Stimulated activated naive CD4-positive, alpha-beta T cell treated with Interleukin-2 at 50 U/mL for 16 hours (primary cell): ENCODE measurements at places on chromosomes 1 and 21.

GRCh38 chr1:1206966-1207531, 657 bp upstream of the TNFRSF18 start:
- DNase-seq = no peak

DNA sequence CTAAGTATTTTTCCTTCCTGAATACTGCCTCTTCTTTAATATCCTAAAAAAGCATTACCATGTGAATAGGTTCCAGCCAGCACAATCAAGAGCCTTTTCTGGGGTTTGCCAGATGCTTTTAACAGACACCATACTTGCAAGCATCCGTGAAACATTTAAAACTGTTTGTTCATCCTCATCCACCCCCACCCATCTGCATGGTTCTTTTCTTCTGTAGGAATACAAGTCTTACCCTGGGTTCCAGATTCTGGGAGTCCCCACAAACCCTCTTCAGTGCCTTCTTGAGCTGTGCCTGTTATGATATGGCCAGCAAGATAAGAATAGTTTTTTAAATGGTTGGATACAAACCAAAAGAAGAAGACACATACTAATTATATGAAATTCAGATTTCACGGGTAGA, 354.9 kb upstream of the PLXNA2 start:
- no peak for DNase-seq

DNA sequence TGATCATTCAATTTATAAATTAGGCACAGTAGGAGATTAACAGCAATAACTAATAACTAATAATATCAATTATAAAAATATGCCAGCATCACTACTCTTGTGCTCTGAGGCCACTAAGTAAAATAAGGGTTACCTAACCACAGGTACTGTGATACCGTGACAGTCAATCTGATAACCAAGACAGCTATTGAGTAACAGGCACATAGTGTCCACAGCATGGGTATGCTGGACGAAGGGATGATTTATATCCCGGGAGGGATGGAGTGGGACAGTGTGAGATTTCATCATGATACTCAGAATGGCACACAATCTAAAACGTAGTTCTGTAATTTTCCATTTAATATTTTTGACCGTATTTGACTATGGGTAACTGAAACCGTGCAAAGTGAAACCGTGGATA, 39.4 kb downstream of the CD46 start:
- no peak for DNase-seq

DNA sequence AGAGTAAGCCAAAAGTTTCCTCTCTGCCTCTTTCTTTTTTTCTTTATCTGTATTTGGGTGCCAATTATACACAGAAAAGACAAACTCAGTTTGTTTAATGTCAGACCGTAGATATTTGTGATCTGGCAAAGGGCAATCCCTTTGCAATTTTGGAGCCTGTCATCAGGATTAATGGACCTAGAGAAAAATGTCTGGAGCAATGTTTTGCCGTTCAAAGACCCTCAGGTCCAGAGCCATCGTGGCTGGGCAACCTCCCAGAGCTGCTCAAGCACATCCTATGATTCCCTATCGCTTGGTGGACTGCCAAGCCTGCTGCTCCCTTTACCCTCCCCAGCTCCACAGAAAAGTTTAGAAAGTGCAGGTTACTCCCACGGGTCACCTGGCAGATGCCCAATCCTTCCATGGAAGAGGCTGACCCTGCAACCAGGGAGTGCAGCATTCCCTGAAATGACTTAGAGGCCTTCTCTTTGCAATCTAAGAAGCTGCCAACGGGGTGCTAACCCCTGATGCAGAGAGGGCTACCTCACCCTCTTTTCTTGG, 112.5 kb upstream of the NGF start:
- no peak for DNase-seq

DNA sequence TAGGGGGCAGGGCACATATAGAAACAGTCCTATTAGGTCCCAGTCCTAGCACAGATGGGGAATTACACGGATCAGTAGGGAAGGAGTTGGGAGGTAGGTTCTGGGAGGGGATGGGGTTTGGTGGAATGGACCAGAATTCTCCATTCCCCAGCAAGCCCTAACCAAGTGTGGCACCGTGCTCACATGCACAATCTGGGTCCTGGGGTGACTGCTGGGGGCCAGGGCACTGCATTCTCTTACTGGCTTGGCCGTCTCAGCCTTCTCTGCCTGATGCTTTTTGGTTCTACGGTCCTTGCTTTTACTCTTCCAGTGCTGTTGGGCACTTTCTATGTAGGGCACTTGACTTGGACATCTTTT, 53.9 kb downstream of the NENF start:
- no peak for DNase-seq

GRCh38 chr1:85576266-85576641, 4.3 kb upstream of the CCN1 start:
- DNase-seq = no peak
